Thyroid gland (tissue), 4 donors: ENCODE measurements at places on chromosomes 2 and 18. TPM values are rescaled to one million over a fixed set of nuclear protein-coding genes. Genes with fewer than 3 reads are reported as not detected.

Gene APCDD1
- total RNA-seq, result 7.8 TPM

Gene CDH2
- 2.3 TPM for total RNA-seq

Gene RAD51AP2
- total RNA-seq, result 0.13 TPM

Gene CPS1
- 14.9 TPM for total RNA-seq

Gene XIRP2
- total RNA-seq, result 0.13 TPM

Gene CXCR2
- not detected for total RNA-seq

Gene CHST9
- under 0.01 TPM for total RNA-seq

Gene LYPD1
- total RNA-seq, result 1.9 TPM

Gene ST6GAL2
- total RNA-seq, result 17.6 TPM

Gene SERPINB10
- total RNA-seq, result not detected

Gene HOXD9
- total RNA-seq, result 1.0 TPM

Gene TUBA3E
- 0.27 TPM for total RNA-seq
